Suprapubic skin (tissue), 4 donors: ENCODE measurements at places on chromosomes 7 and 10. TPM values are rescaled to one million over a fixed set of nuclear protein-coding genes. Genes with fewer than 3 reads are reported as not detected.

The C10orf95 gene
- total RNA-seq, result 6.5 TPM

The CCDC186 gene
- total RNA-seq, result 58.1 TPM

The ADIRF gene
- 79.1 TPM for total RNA-seq

The RRP12 gene
- total RNA-seq, result 49.1 TPM

The NPTX2 gene
- total RNA-seq, result 8.8 TPM

The UBE2H gene
- 57.5 TPM for total RNA-seq

The ZFAND4 gene
- 15.3 TPM for total RNA-seq

The PCGF5 gene
- 29.8 TPM for total RNA-seq

The AMPH gene
- total RNA-seq, result 2.0 TPM

The TRIM73 gene
- total RNA-seq, result 2.5 TPM

The SPDYE16 gene
- 3.6 TPM for total RNA-seq

The NODAL gene
- not detected for total RNA-seq

The ACSM6 gene
- 1.1 TPM for total RNA-seq

The CALML3 gene
- 123 TPM for total RNA-seq

The TRIL gene
- 1.4 TPM for total RNA-seq

The LIPF gene
- not detected for total RNA-seq

The SRPK2 gene
- total RNA-seq, result 70.5 TPM
